H1 (cell line): ENCODE measurements at places on chromosomes 5 and 9.
A peak's percentile ranks its signal among the peaks of the same experiment; 100 is the strongest.

DNA sequence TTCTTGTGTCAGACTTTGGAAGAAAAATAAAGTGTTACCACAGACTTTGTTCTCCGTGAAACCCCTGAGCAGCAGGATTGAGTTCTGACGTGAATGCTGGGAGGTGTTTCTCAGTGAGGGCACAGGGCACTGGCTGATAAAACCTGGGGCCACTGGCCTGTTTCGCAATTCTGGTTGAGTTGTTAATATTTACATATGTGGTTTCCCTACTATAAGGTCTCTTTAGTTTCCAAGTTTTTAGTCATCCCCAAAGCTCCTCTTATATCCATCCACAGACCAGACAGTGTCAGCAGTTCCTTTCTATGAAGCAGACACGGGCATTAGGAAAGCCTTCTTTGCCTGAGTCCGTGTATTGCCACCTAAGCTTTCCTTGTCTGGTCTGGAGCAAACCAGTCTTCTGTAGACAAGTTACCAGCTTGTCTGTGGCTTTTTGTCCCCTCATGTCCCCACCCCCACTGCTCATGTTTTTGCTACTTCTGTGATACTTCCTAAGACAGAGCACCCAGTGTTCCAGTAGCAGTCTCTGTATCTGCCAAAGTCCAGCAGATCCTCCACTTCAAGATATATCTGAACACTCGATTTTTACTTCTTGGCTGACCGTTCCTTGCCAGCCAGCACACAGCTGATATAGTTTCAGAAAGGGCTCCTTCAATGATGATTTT lies 42.0 kb downstream of the ACO1 start:
- DNase-seq: no peak

- DNase-seq: no peak
Measured at GRCh38 chr5:59264639-59265245, 628.8 kb downstream of the PDE4D start.

DNA sequence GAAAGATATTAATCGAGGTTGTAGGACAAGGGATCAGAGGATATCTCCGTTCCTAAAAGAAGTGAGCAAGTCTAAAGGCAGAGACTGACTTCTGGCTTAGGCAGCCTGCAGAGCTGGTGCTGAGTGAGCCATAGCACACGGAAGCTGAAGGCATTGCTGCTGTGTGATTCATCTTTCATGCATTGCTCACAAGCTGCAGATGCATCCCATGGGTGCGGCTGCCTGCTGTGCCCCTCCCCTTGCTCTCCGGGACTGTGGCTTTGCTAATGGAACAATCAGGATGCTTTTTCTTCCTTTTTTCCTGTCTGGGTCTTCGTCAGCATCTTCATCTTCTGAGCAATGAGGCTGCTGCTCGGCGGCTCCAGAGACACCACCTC lies 341.4 kb downstream of the DIRAS2 start:
- DNase-seq: no peak

GRCh38 chr5:142107736-142108431 lies 695 bp upstream of the NDFIP1 start:
- DNase-seq: no peak

DNA sequence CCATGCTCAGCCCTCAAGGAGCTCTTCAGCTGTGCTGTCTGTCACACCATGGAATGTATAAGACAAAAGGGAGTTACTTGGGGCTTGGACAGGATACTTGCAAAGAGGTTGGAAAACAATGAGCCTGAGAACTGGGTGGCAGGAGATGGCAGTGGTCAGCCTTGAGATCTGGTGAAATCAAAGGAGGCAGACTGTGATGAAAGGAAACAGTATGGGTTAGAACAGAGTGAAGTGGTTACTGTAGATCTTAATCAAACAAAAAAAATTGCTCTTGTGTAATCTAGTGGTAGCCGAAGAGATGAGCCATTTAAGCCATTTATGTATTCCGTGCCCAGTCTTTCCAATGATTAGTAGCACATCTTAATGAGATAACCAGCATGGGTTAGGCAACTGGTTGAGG lies 142.2 kb downstream of the SV2C start:
- no peak for DNase-seq

GRCh38 chr5:96329886-96330529 lies 103.0 kb downstream of the PCSK1 start:
- DNase-seq: no peak

GRCh38 chr5:132067941-132068808 lies 5.4 kb upstream of the CSF2 start:
- DNase-seq: no peak

GRCh38 chr5:114500756-114501155 lies 138.9 kb downstream of the KCNN2 start:
- DNase-seq: no peak

DNA sequence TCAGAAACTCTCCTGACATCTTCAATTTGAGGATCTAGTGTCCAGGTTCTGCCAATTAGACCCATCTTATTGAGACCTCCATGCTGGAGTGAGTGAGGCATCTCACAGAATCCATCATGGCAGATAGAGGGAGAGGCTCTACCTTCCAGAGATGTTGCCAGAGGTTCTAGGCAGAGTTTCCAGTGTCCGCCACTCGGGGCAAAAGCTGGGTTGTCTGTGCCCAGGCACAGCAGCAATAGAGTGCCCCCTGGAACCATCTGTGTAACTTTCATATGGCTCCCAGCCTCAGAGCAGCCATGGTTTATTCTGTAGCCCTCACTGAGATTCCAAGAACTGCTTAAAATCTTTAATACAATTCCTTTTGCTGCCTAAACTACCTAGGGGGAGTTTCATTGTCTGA lies 16.6 kb upstream of the CCDC112 start:
- DNase-seq: no peak

DNA sequence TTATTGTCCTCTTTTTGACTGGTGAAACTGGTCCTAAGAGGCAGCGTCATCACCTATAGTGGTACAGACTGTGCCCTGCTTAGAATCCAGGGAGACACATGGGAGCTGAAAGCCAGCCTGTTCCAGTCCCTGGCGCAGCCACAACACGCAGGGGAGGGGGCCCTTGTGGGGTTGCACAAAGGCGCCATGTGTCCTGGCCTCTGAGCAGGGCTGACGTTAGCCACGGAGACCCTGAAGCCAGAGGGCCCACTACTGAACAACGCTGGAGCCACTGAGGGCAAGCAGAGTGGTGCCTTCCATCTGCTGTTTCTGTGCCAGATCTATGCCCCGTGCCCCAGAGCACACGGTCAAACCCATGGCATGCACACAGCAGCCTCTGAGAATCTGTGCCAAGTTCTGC lies 147.3 kb downstream of the ACTL7B start:
- DNase-seq: no peak

DNA sequence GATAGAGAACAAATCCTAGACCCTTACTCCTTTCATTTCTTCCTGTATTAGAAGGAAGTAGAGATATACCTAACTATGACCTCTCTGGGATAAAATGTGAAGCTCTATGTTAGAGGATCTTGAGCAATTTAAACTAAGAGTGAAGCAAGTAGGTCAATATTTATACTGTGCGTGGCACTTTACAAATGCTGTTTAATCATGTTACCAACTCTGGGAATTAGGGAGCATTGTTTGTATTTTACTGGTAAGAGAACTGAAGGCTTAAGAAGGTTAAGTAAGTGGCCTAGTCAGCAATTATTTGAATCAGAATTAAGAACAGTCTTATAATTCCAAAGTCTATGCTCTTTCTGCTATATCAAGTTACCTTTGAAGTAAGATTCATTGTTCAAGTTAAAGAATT lies 12.0 kb downstream of the TNC start:
- no peak for DNase-seq

GRCh38 chr9:137034709-137035506 lies 3.0 kb upstream of the FUT7 start:
- DNase-seq: peak; percentile 73

GRCh38 chr5:41457094-41457493 lies 53.3 kb downstream of the PLCXD3 start:
- no peak for DNase-seq

GRCh38 chr9:129148463-129149204 lies 29.4 kb downstream of the IER5L start:
- DNase-seq: no peak

DNA sequence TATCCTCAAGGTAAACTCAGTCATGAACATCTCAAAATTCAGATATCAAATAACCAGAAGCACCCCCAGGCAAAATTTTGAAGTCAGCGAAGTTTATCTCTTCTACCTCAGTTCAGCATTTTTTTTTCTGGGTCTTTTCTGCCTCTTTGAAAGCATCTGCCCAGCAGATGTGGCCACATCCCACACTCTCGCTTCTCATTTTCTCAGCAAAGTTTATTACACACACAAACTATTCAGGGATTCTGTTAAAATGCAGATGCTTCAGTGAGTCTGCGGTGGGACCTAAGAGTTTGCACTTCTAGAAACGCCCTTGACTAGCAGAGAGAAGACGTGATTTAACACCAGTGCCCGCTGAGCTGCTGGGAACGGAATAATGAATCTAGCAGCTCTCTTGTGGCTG lies 19.3 kb downstream of the RASEF start:
- no peak for DNase-seq

- no peak for DNase-seq
Measured at GRCh38 chr5:64285188-64286130, 119.8 kb downstream of the RNF180 start.

DNA sequence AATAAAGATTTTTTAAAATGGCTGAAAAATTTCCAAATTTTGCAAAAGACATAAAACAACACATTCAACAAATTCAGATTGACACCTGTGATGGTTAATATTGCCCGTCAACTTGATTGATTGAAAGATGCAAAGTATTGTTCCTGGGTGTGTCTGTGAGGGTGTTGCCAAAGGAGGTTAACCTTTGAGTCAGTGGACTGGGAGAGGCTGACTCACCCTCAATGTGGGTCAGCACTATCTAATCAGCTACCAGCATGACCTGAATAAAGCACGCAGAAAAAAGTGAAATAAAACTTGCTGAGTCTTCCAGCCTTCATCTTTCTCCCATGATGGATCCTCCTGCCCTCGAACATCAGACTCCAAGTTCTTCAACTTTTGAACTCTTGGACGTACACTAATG lies 868.0 kb upstream of the CTNND2 start:
- no peak for DNase-seq

DNA sequence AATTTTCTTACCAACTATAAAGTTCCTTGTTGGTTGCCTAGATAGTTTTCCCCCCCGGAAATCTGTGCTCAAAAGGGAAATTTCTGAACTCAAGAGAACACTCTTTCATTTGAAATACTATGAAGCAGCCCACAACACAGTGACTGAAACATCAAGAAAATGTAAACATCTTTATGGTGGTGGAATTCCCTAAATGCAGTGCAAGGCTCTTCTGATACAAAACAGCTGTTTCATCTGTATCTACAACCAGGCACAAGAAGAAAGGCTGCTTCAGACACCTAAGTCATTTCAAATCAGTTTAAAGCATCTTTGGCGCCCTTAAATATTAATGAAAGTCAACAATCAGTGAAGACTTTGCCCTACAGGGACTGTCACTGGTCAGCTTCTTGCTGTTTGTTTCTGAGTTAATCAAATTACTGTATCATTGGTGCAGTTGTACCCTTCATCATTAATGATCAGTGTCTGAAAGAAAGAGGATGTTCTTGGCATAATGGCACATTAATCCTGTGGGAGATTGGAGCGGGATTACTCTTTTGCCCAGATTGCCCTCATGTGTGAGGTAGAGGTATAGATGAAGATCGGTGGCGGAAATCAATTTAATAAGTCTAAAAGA lies 947.0 kb downstream of the NR2F1-AS1 start:
- no peak for DNase-seq

- no peak for DNase-seq
Measured at GRCh38 chr5:159217236-159217635, 7.9 kb upstream of the RNF145 start.

DNA sequence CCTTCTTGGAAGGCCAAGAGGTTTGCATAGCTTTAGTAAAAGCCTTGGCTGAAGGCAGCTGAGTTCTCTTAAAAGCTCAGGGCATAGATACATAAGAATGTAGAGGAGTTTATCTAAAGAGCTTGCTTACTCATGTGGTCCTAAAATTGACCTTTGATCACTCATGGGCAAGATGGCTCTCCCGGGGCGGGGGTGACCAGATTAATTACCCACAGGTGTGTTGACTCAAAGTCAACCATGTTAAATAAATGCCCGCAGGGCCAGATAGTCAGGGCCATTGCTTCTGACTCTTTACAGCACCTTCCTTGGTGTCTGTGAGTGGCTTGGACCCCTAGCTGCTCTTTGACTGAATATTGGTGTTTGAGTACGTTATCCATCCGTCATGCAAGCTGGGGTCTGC lies 33.1 kb upstream of the GHR start:
- DNase-seq: no peak

GRCh38 chr5:95720094-95720786 lies 10.9 kb upstream of the RHOBTB3 start:
- no peak for DNase-seq
